ENCODE measurements at places on chromosomes 5 and 9.

GRCh38 chr5:122473138-122473843 is 161.3 kb downstream of the SNCAIP start:
- no peak for DNase-seq

- no peak for DNase-seq
These were observed 16.8 kb downstream of the RASGRF2 start for GRCh38 chr5:80976985-80977384.

- DNase-seq = peak; percentile 34
These were observed 150.5 kb downstream of the YTHDC2 start for GRCh38 chr5:113663879-113664541.

- no peak for DNase-seq
These were observed 179.7 kb upstream of the IER5L start for GRCh38 chr9:129357773-129358245.

GRCh38 chr5:73967347-73967746 is 341.4 kb downstream of the ARHGEF28 start:
- no peak for DNase-seq

- peak; percentile 18 for DNase-seq
These were observed 61.4 kb downstream of the UGCG start for GRCh38 chr9:111957856-111958631.

- no peak for DNase-seq
These were observed 17.2 kb downstream of the LAMC3 start for GRCh38 chr9:131025953-131026858.
